ENCODE measurements at places on chromosomes 3 and 15.

DNA sequence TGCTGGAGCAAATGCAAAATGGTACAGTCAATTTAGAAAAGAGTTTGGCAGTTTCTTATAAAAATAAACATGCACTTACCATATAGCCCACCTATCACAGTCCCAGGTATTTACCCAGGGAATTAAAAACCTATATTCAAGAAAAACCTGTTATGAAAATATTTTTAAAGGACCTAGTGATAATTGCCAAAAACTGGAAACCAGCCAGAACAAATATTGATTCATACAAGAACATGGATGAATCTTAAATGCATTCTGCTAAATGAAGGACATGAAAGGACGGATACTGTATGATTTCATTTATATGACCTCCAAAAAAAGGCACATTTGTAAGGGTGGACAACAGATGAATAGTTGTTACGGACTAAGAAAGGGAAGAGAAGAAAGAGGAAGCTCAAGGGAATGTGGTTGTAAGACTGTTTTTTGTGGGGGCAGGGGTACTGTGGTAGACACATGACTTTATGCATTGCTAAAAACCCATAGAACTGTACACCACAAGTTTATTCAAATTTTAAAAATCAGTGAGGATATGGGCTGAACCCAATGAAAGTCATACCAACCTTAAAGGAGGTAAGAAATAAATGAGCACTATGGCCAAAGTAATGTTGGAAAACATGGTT lies 61.0 kb downstream of the ZBBX start:
- DNase-seq = peak; percentile 11

DNA sequence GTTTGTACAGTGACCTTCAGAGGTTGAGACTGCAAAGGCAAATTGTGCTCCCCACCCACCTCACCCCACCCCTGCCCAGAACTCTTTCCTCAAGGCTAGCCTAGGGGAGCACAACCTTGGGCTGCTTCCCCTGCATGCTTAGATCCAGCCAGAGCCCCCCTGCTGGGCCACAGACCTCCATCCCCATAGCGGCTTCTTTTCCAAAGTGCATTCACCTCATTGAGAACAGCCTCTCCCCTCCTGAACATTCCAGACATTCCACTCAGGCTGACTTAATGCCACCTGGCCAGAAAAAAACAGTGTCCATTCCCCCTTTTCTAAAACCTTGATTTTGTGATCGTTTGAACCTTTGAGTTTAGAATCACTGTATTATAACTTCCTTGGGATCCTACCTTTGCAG lies 124.4 kb upstream of the TOPAZ1 start:
- no peak for DNase-seq

- peak; percentile 43 for DNase-seq
These were observed 1.2 kb downstream of the KLF13 start for GRCh38 chr15:31327669-31328427.

GRCh38 chr3:181558870-181559269 lies 152.9 kb upstream of the SOX2 start:
- DNase-seq = no peak

- peak; percentile 61 for DNase-seq
These were observed 229.9 kb downstream of the THRB start for GRCh38 chr3:24264748-24265158.

DNA sequence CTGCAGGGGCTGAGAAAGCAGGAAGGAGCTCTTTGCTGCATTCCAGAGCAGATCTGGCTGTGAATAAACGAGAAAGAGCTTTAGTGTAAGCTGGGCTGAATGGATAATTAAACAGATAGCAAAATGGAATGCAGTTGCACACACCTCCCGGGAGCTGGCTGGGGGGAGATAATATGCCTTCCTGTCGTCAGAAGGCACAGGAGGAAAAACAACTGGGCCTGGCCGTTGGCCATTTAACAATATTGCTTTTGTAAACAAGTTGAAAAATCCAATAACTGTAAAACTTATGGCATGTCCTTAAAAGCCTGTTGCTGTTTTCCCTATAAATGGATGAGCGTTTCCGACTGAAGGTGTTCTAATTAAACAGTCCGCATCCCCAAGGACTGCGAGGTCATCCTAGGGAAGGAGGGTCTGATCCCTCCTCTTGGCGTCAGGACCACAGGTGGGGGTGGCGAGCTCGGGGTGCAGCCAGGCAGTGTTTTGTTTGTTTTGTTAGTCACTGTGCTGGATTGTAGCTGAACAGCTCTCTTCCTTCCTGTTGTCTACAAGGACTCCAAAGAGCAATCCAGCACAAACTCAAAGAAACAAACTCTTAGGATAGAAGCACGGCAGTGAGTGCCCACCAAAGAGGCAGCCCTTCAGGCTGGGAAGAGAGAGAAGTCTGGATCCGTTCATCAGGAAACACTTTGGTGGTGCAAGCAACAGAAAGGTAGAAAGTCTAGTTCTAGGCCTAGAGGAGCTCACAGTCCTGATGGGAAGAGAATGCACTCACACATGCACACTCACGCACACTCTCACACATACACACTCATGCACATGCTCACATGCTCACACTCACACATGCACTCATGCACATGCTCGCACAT lies 133.4 kb upstream of the SMAD3 start:
- DNase-seq = no peak

GRCh38 chr3:100682056-100682853 lies 27.0 kb upstream of the TFG start:
- DNase-seq = no peak

DNA sequence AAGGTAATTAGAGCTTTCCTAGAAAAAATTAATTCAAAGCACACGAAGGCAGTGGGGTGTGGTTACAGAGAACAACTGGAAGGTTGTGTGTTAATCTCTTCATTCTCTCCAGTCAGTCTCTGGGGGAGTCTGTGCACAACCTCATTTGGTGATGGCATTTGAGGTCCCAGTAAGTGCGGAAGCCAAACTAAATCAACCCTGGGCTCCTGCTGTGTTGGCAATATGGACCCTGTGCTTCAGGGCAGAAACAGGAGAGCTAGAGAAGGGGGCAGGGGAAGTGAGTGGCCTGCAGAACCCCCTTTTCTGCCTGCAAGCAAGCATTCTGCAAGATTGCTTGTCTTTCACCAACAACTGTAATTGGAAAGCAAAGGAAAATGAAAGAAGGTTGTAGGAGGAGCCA lies 195.9 kb upstream of the ST8SIA2 start:
- DNase-seq = no peak

- no peak for DNase-seq
These were observed 8.7 kb upstream of the CGNL1 start for GRCh38 chr15:57367556-57367955.

DNA sequence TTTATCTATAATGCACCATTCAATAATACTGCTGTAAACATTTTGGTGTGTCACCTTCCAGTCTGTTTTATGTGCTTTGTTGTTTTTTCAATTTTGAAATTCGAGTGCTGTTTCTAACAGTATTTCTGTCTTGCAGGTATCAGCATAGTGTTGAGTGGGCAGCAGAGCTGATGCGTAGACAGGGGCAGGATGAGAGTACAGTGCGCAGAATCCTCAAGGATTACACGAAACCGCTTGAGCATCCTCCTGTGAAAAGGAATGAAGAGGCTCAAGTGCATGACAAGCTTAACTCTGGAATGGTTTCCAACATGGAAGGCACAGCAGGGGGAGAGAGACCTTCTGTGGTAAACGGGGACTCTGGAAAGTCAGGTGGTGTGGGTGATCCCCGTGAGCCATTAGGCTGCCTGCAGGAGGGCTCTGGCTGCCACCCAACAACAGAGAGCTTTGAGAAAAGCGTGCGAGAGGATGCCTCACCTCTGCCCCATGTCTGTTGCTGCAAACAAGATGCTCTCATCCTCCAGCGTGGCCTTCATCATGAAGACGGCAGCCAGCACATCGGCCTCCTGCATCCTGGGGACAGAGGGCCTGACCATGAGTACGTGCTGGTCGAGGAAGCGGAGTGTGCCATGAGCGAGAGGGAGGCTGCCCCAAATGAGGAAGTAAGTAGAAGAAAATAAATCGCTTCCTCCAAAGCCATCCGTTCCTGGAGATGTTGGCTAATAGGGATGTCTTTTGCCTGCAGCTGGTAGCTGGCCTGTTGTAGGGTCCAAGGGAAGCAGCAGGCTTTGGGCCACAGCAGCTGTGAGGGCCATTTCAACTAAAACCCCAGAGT lies 19.1 kb downstream of the TSEN2 start:
- DNase-seq = peak; percentile 68

- no peak for DNase-seq
These were observed 9.0 kb upstream of the ULK3 start for GRCh38 chr15:74851960-74852359.

GRCh38 chr15:55774113-55774970 lies 31.4 kb upstream of the PRTG start:
- peak; percentile 45 for DNase-seq
